Mucosa of descending colon (tissue), 3 donors: ENCODE measurements at places on chromosomes 3 and 15. TPM values are rescaled to one million over a fixed set of nuclear protein-coding genes. Genes with fewer than 3 reads are reported as not detected.

The LMAN1L gene
- 0.32 TPM for total RNA-seq

The PEX5L gene
- total RNA-seq = 0.25 TPM

The VWA5B2 gene
- total RNA-seq = 0.60 TPM

The SCN11A gene
- 2.1 TPM for total RNA-seq

The ESYT3 gene
- 15.1 TPM for total RNA-seq

The AHSG gene
- not detected for total RNA-seq

DNA sequence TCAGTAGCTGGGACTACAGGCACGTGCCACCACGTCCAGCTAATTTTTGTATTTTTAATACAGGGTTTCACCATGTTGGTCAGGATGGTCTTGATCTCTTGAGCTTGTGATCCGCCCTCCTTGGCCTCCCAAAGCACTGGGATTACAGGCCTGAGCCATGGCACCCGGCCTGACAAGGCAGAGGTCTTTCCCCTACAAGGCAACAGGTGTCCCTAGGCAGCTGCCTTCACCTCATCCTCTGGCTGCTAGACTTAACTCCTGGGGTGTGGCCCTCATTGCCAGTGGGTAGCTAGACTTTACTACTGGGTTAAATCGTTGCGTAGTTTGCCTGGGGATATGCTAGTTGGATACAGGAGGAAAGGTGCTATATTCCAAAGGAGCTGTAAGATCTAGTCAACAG, 81.4 kb downstream of the CHRD start:
- DNase-seq = no peak

DNA sequence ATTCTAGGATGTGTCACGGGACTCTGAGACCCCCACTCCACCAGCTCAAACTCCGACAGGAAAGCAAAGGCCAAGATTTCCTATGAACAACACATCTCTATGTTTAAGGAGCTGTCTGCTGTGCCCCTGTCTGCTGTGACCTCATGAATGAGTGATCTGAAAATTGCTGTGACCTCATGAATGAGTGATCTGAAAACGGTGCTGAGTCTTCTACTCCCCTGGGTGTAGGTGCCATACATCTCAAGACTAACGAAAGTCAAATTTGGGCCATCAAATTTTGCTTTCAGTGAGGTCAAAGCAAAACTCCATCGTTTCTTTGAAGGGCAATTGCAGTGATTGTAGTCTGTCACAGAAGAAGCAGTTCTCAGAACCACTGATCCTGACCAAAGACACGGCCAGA, 24.4 kb downstream of the IL5RA start:
- no peak for DNase-seq

- DNase-seq = no peak
These were observed 3.2 kb upstream of the ACAN start for GRCh38 chr15:88800026-88800425.

GRCh38 chr3:111595232-111595631, at the start of gene ZBED2:
Gene ZBED2 (minus strand): TSS chr3:111595346. CDS start chr3:111594201, 1,145 bp downstream.
- no peak for DNase-seq

- DNase-seq = peak; percentile 73
These were observed 641 bp downstream of the ACVR2B start for GRCh38 chr3:38454178-38454883.
